ENCODE measurements at places on chromosomes 2 and 18.

GRCh38 chr2:86634352-86634751 is 10.7 kb upstream of the RNF103 start:
- DNase-seq, result no peak

DNA sequence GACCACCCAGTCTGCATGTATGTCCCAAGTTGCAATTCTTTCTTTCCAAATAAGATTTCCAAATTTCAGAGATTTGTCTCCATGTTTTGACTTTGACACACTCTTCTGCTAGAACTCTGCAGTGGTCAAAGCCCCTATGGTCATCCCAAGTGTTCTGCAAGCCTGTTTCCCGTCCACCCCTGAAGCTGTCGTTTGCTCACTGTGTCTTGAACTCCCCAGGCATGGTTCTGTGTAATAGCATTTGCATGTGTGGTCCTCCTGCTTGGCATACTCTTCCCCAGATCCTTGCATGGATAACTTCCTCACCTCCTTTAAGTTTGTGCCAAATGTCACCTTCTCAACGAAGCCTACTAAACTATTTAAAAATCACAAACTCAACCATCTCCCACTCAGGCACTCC is 3.9 kb upstream of the MTLN start:
- no peak for DNase-seq

- no peak for DNase-seq
These were observed 172.3 kb downstream of the BABAM2 start for GRCh38 chr2:28062867-28063266.

- no peak for DNase-seq
These were observed 14.3 kb upstream of the PIEZO2 start for GRCh38 chr18:11163665-11164064.

GRCh38 chr2:54830546-54830945 is 107.1 kb downstream of the EML6 start:
- DNase-seq, result no peak

DNA sequence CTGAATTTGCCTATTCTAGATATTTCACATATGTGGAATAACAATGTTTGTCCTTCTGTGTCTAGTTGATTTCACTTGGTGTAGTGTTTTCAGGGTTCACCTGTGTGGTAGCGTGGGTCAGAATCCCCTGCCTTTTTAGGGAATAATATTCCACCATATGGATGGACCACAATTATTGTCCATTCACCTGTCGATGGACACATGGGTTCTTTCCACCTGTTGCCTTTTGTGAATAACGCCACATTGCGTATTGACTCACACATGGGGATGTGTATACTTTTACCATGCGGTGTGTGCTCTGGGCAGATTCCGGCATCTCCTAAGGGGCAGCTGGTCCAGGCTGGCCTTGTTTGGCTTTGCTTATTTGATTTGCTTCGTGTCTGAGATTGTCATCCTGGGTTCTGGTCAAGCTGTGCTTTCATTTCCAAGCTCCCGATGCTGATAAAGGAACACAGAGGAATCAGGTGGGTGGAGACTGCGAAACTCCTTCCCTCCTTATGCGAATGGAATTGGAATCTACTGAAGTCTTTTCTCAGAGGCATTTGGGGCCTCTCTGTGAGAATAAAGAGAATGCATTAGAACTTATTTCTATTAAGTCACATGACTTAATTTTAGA is 18.9 kb upstream of the ALLC start:
- DNase-seq, result no peak

DNA sequence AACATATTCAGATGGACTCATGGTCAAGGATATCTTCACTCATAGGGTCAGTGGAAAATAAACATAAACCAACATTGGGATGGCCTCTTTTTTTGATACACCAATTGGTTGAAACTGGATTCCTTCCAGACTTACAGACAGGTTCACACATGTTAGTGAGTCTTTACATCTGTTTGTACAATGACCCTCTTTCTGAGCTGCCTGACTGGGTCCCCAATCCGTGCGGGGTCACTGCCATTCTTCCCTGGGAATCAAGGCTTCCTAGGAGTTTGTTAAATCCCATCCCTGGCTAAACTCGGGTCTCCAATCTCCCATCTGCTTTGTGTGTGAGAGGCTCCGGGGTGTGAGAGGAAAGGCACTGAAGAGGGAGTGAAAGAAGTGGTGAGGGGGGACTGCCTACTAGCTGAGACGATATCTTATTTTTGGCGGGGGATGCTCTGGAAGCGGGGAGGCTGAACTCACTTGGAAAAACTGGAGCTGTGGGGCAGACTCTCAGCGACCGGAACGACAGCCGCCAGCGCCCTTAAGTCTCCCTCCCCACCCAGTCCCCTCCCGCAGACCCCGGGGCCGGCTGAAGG is 487 bp downstream of the STARD6 start:
- DNase-seq, result no peak

GRCh38 chr2:69122271-69122670 is 109.3 kb downstream of the ANTXR1 start:
- no peak for DNase-seq

DNA sequence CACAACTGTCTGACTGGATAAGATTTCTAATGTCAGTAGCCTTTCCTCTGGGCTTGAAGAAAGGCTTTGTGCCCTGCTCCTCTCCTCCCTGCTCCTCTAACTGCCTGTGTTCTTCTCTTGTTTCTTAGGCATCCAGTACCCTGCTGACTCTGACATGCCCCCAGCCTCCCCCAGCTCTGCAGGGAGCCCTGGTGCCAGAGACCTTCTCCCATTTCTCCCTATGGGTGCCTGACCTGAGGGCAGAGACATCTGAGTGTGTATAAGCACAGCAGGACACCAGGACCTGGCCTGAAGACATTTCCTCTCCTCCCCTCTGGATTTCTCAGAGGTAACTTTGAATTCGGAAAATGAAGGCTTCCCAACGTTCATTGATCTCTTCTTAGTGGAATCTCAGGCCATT is 23.6 kb downstream of the RNF144A start:
- no peak for DNase-seq

- DNase-seq, result no peak
These were observed 231.3 kb downstream of the ANAPC1 start for GRCh38 chr2:111652681-111653080.

DNA sequence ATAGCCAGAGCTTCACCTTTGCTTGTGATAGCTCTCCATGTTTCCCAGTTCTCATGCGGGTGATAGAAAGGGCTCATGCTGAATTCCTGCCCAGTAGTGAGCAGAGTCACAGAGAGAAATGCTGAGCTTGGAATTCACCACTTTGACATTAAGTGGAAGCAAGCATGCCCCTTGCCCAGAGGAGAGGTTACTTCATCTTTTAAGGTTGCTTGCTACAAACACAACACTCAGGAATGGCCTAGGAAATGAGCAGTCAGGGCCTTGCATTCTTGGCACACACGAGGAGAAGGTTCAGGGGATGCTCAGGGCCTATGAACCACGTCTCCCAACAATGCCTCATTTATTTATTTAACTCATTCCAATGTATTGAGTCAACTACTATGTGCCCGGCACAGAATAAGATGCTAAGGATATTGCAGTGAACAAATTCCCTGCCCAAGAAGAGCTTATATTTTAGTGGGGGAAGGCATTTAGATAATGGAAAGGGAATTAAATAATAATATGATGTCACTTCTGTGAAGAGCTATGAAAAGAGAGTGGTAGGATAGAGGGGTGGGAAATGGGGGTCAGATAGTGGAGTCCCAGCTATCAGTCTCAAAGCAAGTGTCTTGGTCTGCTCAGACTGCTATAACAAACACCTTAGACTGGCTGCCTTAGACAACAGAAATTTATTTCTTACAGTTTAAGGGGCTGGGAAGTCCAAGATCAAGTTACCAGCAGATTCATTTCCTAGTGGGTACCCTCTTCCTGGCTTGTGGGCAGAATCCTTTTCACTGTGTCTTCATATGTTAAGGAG is 42.1 kb downstream of the DDX18 start:
- DNase-seq, result no peak

DNA sequence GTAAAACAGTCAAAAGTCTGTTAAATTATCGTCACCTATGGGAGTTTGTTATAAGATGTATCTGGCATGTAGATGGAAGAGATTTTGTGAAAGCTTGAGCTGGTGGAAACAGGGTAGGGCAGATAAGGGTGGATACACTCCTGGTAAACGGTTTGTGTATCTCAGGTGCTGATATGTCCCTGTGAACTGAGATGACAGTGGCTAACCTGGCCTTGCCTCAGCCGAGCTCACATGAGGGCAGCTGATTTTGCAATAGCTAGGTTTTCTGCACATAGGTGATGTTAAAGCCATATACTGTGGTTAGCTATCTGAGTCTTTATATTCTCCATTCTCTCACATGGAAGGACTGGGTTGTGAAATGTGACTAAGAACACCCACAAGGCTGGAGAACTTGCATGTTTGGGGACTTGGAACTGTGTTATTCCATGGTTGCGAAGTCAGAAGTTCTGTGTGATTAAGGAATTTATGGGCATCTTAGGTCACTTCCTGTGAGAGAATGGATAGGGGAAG is 205.1 kb downstream of the TPGS2 start:
- DNase-seq, result no peak

GRCh38 chr2:229118927-229119326 is 152.2 kb downstream of the PID1 start:
- DNase-seq, result no peak

GRCh38 chr18:64991102-64991501 is 759.7 kb upstream of the CDH7 start:
- DNase-seq, result no peak

DNA sequence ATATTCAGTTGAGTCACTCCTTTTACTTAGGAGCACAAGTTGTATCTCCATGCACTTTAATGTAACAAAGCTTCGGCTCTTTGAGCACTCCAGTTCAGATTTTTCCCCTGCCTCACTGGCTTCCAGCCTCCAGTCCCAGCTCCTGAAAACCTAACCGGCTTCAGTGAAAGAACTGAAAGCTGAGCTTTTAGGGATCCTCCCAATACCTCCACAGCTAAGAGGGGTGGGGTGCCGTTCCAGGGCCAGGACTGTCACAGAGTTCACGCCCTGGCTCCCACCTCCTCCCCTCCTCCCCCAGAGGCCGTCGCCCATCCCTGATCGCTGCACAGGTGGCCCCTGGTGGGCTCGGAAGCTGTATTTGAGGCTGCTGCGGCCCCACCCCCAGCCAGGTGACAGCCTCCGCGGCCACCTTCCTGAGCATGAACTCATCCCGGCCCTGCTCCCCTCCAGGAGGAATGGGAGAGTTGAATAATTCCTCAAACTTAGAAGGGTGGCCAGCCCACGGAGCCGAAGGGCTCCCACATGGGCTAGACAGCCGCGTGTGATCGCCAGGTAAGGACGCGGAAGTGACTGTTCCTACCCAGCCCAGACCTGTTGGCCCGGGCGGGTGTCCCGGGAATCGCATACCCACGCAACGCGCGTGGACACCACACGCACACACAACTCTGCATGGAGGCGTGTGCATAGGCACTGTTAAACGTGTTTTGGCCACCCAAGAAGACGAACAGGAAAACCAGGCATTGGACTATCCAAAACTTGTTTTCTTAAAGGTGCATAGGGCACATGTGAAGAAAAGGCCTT is 1.8 kb downstream of the MYO5B start:
- no peak for DNase-seq

DNA sequence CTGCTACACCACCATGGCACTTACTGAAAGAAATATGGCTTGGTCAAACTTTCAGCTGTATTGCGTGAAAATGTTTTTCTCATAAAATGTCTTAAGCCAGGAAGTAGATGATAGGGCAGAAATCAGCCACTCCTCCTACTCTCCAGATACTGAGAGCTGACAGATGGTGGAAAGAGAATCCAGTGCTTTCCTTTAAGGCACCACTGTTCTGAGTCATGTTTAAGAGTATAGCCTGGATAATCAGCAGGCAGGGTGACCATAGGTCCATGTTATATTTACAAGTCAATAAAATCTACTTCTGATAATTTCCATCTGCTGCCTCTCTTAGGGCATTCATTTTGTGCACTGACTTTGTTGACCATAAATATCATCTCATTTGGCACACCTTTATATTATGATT is 21.9 kb downstream of the ARPC2 start:
- DNase-seq, result no peak

- no peak for DNase-seq
These were observed 16.8 kb upstream of the RHOB start for GRCh38 chr2:20430035-20430434.

DNA sequence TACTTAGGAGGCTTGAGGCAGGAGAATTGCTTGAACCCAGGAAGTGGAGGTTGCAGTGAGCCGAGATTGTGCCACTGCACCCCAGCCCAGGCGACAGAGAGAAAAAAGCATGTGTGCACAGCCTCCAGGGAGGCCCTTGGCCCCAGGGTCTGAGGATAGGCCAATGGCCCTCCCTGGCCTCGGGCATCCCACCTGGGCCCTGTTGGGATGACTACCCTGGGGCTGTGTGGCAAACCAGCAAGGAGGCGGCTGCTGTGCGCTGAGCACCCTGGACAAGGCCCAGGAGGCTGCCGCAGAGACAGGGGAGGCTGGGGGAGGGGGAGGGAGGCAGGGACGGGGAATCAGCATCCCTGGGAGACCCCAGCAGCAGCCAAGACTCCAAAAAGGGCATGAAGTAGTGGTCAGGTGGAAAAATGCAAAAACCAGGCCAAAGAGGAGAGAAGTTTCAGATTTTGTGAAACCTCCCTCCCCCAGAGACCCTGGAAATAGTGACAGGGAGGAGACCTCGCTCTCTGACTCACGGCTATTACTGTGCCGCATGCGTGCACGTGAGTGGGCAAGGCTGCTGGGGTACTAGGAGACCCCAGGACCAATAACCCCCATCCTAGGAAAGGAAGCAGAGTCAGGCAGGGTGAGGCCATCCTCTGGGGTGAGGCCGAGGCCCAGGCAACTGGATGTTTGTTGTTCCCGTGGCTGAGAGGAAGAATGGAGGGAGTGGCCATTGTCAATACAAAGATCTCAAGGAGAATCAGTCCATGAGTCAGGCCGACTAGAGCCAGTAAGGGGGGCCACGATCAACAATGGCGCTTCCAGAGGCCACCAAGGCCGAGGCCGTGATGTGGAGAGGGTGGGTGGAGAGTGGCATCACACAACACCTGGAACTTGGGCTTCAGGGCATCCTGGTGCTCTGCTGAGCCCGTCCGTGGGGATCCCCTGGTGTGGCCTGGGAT is 16.0 kb upstream of the B3GNT7 start:
- DNase-seq, result no peak

DNA sequence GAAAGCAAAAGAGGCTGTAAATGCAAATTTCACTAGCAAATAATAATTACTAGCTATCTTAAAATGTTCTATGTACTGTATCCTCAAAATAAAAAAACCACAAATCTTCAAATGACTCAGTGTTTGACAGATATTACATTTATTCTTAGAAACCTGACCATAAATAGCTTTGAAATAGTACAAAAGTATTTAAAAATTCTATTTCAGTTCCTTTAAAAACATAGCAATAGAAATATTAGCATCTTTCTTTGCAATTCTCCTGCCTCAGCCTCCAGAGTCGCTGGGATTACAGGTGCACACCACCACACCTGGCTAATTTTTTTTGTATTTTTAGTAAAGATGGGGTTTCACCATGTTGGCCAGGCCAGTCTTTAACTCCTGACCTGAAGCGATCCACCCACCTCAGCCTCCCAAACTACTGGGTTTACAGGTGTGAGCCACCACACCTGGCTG is 50.6 kb downstream of the MSH6 start:
- no peak for DNase-seq

DNA sequence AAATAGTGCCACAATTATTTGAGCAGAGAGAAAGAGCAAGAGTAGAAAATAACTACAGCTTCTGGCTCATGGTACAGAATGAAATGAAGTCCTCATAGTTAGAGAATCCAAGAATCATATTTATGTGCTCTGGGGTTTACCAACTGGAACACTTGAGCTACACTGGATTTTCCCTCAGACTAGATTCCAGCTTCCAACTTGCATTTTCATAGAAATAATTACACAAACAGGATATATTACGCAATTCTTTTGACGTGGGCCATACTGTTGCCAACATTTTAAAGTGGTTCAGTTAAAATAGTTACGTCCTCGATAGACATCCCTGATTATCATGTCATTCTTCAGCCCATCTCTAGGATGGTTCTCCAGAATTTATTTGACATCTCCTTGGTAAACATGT is 129.2 kb downstream of the ETAA1 start:
- no peak for DNase-seq
